ENCODE measurements at places on chromosomes 7 and 10.

- DNase-seq, result no peak
Observed at GRCh38 chr7:123282181-123282580, 82.4 kb upstream of the SLC13A1 start.

DNA sequence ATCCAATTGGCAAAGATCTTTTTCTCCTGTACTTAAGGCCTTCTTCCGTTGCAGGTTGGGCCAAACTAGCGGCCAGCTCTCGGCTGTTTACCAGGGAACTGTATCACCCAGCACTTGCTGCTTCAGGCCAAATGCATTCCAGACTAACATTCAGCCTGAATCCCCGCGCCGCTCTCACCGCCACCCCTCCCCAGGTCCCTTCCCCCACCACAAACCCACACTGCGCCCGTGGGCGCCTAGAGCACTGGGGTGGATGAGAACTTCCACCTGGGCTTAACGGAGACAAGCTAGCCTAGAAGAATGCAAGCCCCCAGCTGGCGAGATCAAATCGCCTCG lies 676 bp downstream of the TCAF1 start:
- no peak for DNase-seq

DNA sequence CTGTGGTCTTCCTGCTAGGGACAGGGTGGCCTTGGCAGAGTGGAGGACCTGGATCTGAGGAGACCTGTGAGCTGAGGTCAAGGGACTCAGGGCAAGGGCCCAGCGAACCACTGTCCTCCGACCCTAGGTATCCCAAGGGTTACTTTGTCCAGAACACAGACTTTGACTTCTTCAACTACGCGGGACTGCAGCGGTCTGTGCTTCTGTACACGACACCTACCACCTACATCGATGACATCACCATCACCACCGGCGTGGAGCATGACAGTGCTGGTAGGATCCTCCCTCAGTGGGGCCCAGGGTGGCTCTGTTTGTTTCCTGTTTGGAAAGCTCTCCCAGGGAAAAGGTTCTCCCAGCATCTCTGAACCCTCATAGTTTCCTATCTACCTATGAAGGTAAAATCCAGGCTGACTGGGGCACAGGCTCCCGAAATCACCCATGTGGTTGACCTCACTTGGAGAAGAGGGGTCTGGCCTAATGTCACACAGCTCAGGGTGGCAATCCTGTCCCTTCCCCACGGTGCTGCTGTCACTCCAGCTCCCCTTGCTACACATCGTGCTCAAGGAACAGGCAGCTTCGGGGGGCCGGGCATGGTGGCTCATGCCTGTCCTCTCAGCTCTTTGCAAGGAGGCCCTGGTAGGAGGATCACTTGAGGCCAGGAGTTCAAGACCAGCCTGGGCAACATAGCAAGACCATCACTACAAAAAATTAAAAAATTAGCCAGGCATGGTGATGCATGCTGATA lies 57.6 kb downstream of the ZNF727 start:
- DNase-seq, result no peak

DNA sequence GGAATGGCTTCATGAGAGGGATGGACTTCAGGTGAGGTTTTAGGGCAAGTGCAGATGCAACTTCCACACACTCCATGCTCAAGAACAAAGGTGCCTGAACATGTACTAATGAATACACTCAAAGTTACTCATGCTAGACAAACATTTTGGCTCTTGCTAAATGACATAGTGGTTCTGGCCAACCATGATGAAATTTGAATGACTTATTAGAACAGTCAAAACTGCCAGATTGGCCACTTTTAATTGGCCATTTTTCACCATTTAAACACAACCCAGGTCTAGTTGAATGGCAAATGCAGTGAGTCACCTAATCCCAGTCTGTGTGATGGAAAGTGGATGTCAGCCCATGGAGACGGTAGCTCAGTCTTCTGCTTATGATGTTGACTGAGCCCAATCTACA lies 4.9 kb upstream of the PTPRN2 start:
- DNase-seq, result no peak

- no peak for DNase-seq
Observed at GRCh38 chr7:82714883-82715282, 271.3 kb upstream of the CACNA2D1 start.

DNA sequence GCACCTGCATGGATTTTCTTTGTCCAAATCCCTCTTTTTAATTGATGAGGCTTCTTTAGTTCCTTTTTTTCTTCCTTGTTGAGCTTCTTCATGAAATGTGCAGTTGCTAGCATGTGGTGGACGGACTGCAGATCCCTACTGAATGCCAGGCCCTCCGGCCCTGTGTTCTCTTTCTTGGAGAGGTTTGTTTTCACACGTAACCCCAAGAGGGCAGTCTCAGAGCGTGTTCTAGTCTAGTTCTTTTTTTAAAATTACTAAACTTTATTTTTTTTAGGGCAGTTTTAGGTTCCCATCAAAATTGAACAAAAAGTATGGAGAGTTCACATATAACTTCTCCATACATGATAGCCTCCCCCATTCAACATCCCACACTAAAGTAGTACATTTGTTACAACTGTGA lies 190.0 kb downstream of the CFTR start:
- DNase-seq, result no peak

DNA sequence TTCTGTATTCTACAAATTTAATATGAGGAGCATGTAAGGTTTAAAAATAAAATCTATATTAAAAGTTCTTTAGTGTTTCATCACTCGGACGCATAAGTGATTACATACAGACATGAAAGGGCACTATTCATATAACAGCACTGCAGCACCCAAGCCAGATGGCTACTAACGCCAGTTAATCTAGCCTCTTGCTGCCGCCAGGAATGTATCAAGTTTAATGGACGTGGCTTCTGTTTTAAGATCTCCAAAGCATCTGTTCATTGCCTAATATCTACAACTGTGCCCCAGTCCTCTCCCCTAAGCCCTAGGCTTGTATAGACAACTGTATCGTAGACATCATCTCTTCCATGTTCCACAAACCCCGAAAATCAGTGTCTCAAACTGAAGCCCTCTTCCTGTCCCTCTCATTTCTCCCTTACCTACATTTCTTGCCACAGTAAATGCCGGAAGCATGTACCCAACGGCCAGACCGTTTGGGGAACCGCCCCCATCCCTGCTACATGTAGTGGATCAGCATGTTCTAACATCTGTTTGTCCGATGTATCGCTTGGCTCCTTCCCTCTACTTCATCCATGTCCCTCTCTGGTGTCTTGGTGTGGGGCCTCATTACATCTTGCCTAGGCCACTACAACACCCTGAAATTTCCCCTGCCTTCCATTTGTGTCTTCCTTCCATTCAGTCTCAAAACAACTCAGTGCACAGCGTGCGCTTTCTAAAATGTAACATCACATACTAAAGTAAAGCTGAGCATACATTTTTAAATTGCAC lies 147.5 kb upstream of the RSU1 start:
- DNase-seq, result no peak

DNA sequence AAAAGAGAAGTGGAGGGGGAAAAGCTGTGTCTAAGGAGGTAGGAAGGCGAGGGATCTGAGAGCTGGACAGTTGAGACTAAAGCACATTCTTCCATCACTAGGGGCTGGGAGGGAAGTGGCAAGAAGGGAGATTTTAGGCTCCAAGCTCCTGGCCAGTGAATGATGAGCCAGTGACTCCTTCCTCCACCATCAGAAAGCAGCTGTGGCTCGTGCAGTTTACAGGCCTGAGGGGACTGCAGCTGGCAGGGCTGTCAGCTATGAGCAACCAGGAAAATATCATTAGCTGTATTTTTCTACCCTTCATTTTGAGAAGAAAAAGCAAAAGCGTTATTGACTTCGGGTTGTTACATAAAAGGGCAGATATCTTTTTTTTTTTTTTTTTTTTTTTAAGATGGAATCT lies 60.7 kb downstream of the GPAM start:
- DNase-seq, result no peak

- no peak for DNase-seq
Observed at GRCh38 chr7:129169686-129170440, 18.6 kb upstream of the SMO start.

GRCh38 chr7:54705436-54705835 lies 53.6 kb downstream of the SEC61G start:
- DNase-seq, result peak; percentile 5

DNA sequence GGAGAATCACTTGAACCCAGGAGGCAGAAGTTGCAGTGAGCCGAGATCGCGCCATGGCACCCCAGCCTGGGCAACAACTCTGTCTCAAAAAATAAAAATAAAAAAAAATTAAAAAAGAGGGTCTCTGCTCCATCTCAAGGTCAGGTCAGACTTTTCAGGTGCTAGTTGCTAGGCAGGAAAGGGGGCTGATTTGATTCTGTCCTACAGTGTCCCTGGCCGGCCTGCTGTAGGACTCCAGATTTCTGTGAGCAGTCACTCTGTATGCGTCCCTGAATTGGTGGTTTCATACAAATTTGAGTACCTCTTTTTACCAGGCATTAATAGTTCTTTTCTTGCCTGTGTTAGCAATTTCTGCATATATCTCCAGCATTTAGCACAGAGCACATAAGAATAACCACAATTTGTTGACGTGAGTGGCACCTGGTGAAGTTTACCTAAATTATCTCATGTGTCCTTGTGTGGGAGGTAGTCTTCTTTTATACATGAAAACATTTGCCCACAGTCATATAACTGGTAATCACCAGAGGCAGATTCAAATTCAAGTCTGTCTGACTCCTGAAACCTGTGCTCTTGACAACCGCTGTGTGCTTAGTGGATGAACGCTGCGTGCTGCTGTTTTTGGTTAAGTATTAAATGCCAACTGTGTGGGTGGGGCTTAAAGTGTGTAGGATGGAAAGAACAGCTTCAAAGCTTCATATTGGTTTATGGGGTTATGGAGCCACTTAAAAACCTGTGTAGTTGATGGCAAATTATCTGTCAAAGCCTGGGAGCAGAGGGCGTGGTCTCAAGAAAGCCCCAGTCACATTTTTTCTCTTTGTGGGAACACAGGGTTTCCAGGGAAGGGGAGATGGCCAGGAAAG lies 3.2 kb upstream of the ZNF775 start:
- no peak for DNase-seq

DNA sequence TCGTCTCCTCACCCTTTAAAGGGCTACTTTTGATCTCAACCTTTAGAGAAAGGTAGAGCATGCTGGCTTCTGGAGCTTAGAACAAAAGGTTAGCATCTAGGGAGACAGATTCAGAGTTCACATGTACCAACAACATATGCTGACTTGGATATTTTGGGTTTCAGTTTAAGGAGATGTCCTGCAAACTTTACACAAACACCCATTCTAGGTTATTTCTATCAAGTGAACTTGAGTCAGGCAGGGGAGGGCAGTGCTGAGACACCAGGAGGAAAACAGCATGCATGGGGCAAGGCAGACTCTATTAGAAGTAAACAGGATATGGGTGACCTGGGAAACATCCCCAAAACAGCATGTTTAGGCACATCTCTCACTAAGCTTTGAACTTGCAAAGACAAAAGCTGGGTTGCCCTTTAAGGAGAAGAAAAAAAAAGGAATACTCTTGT lies 43.8 kb downstream of the ARL4A start:
- no peak for DNase-seq

DNA sequence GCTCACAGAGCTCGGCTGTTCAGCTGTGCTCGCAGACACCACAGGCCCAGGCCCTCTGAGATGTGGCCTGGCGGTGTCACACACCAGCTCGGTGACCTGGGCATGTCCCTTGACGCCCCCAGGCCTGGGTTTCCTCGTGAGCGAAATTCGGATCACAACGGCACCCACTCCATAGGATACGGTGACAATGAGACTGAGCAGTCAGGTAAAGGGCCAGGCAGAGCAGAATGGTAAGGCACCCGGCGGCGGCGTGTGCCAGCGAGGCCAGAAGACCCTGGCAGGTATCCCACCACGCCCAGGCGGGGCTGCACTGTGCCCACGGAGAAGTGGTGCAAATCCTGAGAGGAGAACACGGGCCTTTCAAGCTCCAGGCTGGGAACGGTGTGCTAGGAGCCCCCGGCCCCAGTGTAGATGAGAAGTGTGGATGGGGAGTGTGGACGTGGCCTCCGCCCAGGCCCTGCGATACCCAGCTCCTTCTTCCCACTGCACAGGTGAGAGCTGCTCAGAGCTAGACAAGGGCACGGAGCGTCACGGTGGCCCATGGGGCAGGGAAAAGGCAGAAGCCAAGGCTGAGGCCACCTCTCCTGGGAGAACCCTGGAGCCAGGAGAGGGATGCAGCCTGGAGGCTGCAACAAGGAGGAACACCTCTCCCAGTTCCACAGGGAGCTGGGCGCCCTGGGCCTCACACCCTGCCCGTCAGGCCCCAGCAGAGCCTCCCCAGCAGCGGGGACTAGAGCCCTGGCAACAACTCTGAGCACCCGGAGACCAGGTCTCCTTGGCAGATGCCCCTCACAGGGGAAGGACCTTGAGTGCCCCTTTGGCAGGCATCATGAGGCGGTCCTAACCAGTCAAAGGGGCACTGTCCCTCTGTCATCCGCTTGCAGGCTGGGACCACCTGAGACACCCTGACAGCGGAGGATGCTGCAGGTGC lies 219.1 kb downstream of the MAD1L1 start:
- no peak for DNase-seq

DNA sequence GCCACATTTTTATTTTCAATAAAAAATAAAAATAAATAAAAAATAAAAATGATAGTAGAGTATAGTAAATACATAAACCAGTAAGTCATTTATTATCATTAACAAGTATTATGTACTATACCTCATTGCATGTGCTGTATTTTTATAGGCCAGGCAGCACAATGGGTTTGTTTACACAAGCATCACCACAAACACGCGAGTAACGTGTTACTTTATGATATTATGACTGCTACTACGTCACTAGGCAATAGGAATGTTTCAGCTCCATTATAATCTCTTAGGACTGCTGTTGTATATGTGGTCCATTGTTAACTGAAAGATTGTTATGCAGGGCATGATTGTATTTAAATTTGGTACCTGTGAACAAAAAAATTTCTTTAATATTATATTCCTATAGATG lies 20.8 kb upstream of the SDHAF3 start:
- no peak for DNase-seq

DNA sequence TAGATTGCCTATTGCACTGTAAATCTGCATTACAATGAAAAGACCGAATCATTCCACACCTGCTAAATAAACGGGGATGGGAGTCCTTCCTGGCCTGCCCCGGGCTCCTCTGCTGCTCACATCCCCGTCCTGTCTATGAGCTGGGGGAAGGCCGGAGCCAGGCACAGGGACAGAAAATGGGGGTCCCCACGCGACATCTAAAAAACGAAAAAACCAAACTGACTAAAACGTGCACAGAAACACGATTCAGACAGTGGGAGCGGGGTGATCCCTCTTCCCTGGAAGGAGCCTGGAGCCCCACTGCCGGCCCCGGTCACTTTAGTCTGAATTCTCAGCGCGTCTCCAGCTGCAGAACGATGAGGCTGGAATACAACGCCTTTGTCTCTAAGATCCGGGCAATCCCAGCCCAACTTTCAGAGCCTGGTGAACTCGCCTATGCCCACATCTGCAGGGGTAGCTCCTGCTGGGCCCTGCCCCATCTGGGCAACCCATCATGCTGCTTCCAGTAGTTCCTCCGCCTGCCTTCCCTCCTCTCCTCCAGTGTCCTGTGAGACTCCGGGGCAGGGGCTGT lies 78.0 kb downstream of the ADARB2 start:
- DNase-seq, result no peak

GRCh38 chr7:157482025-157482424 lies 145.2 kb downstream of the DNAJB6 start:
- no peak for DNase-seq

DNA sequence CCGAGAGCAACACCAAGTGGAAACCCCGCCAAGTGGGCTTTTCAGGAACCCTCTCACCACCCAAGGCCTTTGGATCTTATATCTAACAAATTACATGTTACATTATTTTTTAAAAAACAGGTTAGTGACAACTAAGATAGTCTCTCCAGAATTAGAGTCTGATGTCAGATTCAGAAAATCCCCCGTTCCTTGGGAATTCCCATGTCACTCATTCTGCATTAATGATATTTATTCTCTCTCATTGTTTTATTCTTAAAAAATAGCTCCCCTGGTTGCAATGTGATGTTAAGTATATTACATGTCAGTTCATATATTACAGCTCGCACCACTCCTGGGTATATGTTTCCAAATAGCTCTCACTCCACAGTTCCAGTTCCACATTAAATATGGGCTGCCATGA lies 81.8 kb downstream of the WNT2 start:
- no peak for DNase-seq
